ENCODE measurements at places on chromosomes 16 and 17.

DNA sequence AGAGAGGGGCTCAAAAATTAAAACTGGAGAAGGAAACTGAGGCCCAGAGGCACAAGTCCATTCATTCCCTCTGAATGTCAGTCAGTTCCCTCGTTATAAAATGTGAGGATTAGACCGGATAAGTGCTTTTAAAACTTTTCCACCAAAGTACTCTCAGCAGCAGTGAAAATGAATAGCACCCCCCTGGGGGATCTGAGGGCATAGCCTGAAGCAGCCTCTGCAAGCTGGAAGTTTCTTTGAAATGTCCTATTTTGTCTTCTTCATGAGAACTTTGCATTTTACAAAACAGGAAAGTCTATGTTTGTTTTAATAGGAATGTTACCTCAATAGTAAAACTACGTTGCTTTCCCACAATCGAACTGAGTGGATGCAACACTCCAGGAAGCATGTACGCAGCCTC lies 273.0 kb downstream of the CEP112 start:
- DNase-seq = no peak

DNA sequence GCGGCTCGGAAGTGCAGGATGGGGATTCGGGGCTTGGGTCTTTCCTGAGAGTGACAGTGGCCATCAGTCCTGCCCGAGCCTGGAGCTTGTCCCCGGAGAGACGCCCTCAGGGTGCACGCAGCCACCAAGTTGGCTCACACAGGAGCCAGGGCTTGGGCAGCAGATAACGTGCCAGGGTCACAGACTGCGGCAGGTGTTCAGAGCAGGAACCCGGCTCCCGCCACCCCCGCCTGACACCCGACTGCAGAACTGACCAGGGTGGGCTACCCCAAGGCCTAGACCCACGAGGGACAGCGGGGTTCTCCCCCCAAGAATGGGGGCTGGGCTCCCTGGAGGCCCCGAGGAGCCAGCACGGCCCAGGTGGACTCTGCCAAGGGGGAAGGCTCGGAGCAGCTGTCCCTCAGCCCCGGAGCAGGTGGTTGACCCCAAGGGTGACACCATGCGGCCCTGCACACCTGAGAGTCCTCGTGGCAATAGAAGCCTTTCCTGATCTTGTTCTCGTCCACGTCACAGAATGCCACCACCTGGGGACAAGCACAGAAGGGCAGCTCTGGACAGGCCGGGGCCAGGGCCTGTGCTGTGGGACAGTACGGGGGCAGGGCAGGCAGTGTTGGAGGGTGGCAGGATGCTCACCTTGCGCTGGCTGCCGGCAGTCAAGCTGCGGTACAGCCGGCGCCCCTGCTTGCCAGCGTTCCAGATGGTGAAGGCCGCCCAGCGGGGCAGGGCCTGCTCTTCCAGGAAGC lies 117.1 kb upstream of the ZNF750 start:
- no peak for DNase-seq

DNA sequence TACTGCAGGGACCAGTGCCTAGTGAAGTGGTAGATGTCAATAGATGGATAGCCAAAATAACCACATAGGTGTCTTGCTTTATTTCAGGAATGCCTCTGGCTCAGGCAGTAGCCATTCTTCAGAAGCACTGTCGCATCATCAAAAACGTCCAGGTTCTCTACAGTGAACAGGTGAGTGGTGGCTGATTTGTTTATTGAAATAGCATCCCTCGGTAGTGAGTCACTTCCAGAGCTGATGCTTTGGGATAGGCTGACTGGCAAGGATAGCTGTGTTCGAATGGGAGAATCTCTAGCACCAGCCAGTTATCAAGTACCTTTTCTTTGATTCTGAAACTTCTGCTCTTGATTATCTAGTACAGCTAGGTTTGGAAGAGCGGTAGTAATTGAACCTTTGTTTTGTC lies 10.3 kb downstream of the PHAF1 start:
- no peak for DNase-seq

DNA sequence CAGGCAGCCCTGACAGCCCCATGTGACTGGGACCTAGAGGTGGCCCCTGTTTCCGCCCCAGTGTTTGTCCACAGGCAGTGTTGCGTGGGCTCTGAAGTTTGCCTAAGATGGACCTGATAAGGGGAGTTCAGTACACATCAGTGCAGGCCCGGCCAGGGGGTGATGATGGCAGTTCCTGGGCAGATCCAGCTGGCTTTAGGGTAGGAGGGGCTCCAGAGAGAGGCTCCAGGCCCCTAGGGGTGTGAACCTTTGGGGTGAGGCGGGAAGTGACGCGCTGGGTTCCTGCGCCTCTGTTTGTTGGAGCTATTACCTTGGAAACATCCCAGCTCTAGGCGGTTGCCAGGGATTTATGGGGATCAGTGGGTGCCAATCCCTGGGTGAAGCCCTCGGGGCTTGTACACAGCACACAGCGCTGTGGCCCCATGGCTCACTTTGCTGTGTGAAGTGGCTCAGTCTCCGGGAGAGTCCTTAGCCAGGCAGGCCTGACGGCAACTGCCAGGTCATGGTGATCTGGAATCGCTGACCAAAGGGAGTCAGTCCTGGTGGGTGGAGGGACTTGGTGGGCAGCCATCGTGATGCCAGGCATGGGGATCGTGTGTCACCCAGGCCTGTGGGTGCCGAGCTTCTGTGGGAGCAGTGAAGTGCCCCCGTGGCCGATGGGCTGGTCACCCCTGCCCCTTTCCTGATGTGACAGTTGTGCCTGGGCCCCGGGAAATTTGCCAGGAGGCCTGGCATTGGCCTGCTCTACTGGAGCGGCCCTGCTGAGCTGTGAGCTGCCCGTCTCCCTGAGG lies 146.1 kb downstream of the SEC14L1 start:
- no peak for DNase-seq

GRCh38 chr16:86515777-86516622 lies 5.7 kb downstream of the FOXF1 start:
- DNase-seq = no peak

DNA sequence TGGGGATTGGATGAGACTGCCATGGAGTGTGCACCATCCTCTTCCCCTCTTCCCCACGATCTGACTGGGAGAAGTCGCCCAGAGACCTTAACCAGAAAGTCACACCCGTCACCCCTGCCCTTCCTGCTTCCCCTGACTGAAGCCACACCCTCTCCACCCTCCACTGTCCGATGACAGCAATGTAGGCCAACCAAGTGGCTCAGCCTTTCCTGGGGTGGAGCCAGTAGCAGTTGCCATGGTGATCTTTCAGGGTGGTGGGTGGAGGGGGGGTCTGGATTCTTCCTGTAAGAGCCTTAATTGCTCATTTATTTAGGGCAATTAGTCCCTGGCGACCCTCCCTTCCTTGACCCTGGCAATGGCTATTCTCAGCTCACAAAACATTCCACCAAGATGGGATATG lies 37.5 kb upstream of the PHB1 start:
- peak; percentile 7 for DNase-seq

DNA sequence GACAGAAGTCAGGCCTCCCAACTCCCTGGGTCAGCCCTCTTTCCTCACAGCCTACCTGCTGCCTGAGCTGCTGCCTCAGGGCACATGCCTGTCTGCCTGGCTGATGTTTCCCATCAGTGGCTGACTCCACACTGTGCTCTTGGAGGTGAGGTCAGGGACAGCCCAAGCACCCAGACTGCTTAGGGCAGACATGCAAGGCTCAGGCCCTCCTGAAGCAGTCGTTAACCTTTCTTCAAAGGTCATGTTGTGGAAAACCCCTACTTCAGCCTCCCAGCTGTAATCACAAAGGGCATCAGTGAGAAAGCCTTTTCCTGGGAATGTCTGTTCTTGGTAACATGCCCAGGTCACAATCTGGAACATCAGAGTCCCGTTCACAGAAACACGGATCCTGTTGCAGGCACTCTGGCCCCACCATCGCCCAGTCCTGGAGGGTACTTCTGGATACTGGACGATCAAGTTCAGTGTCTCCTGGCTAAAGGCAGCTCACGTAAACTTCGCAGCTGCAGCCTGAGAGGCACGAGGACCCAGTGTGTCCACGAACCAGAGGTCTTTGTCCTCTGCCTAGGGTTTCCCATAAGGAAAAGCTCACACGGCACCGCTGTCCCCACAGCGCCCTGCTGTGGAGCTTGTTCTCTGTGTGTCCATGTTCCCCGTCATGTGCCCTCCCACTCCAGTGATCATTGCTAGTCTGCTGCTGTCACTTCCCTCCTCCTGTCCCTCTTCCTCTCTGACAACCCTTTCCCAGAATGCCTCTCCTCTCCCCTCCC lies 54.9 kb downstream of the GNAO1 start:
- no peak for DNase-seq

- DNase-seq = no peak
Observed at GRCh38 chr16:12255473-12255872, 278.9 kb downstream of the SNX29 start.

DNA sequence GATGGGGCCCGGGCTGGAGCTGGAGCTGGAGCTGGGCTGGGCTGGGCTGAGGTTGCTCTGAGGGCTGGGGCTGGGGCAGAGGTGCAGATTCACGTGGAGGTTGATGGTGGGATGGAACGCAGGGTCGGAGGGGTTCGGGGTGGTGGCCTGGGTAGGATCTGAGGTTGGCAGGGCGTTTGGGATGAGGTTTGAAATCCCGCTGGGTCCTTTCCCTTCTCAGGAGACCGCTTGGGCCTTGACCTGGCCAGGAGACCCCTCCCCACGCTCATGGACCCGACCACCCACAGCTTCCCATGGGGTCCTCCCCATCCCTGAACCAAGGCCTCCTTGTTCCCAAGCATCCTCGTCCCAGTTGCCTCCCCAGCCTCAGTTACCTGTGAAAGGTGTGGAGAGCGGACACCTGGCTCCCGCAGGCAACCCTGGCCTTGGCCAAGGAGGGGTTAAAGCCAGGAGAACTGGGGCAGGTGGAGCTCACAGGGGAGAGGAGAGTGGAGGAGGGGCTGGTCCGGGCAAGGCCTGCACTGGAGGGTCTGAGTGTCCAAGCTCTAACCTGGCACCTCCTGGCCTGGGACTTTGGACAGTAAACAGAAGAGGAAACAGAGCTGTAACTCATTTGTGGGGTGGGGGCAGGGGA lies at the start of gene ASGR2:
ASGR2 (minus strand) TSS at position 582 of the 634 bp plus-strand sequence. CDS start 582 bp downstream, outside the sequence.
- DNase-seq = no peak

GRCh38 chr17:2190014-2190413 lies 113.6 kb downstream of the SMG6 start:
- DNase-seq = no peak

- DNase-seq = no peak
Observed at GRCh38 chr17:28030386-28030785, 12.1 kb upstream of the NLK start.

DNA sequence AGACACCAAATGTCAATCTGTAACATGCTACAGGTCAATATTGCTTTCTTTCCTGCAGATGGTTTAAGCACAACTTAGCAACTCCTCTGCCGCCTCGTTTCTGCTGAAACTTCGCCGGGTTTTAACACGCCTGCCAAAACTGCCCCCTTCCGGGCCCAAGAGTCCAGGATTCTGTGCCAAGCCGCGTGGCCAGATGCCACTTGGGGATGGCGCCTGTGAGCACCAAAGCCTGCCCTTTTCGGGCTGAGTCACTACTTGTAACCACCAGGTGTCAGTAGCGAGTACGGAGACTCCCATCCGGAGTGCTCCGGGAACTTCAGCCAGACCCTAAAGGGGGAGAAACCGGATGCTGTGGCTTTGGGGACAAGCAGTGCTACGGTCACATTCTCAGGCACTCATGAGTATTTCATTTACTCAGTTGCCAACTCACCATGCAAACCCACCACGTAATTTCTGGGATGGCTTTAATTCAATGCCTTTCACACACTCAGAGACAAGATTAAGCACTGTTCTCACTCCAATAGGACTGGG lies 7.8 kb downstream of the PMP22 start:
- peak; percentile 53 for DNase-seq

DNA sequence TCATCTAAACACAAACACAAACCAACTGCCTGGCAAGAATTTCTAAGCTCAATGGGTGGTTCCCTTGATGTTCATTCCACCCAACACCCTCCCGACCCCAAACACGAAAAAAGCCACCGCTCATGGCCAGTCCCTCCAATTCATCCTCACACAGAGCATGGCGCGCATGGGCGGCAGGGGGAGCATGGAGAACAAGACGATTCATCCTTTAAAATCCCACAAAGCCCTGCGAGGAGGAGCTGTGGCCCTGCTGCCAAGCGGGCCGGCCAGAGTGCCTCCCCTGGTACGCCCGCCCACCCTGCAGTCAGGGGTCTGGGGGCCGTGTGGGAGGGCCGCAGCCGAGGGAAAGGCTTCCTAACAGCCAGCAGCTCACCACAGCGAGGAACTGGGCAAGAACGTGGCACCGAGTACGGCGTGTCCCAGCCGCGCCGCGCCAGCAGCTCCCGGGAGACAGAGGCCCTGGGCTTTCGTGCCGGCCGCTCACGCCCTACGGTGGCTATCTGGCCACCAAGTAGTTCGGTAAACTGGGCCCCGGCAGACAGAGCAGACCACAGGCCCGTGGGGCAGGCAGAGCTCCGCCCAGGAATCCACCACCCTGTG lies 60.9 kb downstream of the KLHDC4 start:
- no peak for DNase-seq

- DNase-seq = no peak
Observed at GRCh38 chr16:6949240-6949639, 383.4 kb upstream of the RBFOX1 start.

- peak; percentile 94 for DNase-seq
Observed at GRCh38 chr17:42322382-42323267, 34.3 kb downstream of the STAT5A start.

DNA sequence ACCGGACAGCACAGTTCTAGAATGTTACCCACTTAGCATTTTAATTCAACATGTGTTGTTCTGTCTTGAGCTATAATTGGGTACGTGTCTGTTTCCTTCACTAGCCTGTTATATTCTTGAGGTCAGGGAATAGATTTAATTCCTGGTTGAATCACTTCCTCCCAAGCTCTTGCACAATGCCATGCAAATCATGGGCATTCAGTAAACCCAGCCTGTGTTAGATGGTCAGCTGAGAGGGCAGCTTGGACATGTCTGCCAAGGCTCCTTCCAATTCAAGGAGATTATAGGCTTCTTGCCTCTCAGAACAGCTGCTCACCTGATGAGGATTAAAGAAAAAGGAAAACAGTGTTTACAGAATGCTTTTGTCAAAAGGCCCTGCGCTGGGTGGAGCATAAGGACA lies 12.6 kb downstream of the C1QTNF1 start:
- DNase-seq = no peak

DNA sequence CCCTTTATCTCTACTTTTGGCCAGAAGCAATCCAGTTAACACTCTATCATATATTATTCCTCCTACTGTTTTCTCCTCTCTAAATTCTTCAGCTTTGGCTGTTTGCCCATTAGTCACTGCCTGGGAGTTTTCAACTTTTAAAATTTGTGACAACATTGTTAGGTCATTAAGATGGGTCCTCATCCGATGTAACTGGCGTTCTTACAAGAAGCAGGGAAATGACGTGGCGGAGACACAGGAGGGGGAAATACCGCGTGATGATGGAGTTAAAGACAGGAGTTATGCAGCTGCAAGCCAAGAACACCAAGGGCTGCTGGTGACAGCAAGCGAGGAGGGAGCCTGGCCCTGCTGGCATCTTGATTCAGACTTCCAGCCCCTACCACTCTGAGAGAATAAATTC lies 34.8 kb upstream of the CPHXL start:
- peak; percentile 26 for DNase-seq

DNA sequence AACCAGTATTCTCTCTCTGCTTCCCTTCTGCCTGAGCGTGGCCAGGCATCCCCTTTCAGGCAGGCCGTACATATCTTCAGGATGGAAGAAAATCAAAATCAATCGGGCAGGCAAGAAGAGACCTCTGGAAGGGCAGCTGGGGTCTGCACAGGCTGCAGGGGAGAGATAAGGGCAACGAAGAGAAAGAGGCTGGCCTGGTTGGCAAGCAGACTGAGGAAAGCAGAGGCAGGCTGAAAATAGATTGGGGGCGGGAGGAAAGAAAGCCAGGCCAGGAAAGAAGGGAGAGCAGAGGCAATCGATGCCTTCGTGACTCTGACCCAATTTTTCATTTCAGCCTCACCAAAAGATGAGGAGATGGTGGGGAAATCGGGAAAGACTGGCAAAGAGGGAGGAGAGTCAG lies 18.1 kb downstream of the PIPOX start:
- no peak for DNase-seq

All from CD4-positive, alpha-beta T cell treated with Interferon alpha-2 for 1 hour (primary cell).